ENCODE measurements at places on chromosomes 1 and 21.

DNA sequence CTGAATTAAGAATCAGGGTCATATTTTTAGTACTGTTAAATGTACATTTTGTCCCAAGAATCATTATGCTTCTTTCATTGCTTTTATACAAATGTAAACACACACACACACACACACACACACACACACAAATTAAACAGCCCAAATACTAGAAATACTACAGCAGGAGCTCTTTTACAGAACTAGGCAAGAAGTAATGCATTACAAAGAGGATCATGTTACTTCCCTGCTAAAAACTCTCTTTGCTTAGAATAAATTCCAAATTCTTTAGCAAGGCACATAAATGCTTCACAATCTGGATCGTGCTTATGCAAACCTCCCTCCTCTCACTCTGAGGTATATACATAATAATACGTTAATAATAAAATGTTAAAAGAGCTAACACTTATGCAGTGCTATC, 720.4 kb upstream of the ADGRL4 start:
- no peak for DNase-seq

DNA sequence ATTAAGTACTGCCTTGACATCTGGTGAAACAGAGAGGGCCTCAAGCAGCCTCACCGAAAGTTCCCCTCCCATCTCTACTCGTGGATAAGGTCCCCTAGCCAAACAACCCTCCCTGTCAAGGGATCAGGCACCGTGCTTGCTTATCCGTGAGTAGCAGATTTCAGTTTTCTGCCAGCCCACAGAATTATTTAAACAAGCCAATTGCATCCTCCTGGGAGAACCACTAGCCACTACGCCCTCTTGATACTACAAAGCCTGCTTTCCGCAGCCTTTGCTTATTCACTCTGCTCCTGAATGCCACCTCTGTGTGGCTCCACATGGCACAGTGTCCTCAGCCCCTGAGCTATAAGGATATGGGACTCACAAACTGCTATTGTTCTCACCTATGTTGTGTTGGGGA, 5.9 kb upstream of the TFF2 start:
- no peak for DNase-seq

DNA sequence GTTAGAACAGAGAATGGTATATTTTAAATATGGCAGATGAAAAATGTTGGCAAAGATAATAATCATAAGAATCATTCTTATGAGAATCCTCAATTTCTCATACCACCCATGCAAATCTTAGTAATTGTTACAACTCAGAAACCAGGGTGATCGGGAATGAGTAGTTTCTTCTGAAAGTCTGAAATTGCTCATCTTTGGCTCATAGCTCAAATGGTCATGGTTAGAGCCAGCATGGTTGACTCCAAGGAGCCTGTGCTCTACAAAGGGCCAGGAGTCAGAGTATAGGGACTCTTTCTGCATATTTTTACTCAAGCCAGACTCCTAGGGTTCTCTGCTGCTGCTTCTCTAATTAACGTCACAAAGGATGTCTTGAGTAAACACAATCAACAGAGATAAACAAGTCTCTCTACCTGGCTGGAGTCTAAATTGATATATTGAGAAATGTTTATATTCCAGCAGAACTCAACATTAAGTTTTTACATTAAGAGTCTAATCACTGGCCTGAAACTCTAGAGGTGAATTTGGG, 1.9 kb upstream of the ETV3 start:
- DNase-seq: no peak

GRCh38 chr1:92203105-92203504, 14.6 kb upstream of the C1orf146 start:
- no peak for DNase-seq

GRCh38 chr1:47611992-47612391, 174.1 kb downstream of the FOXD2 start:
- no peak for DNase-seq

DNA sequence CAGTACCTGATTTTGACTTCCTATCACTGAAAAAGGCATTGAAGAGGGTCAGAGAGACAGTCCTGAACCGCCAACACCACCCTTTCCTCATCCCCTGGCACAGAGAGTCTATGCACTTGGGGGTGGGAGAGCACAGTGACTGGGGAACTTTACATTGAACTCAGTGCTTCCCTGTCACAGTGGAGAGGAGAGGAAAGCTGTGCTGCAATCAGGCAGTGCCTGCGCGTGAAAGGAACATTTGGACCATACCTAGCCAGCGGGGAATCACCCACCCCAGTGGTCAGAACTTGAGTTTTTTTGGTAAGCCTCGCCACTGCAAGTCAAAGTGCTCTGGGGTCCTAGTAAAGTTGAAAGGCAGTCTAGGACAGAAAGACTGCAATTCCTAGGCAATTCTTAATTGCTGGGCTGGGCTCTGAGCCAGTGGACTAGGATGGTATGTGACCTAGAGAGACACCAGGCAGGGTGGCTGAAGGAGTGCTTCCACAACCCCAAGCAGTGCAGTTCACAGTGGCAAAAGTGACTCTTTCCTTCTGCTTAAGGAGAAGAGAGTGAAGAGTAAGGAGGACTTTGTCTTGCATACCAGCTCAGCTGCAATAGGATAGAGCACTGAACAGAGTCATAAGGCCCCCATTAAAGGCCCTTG, 9.4 kb upstream of the HENMT1 start:
- no peak for DNase-seq

DNA sequence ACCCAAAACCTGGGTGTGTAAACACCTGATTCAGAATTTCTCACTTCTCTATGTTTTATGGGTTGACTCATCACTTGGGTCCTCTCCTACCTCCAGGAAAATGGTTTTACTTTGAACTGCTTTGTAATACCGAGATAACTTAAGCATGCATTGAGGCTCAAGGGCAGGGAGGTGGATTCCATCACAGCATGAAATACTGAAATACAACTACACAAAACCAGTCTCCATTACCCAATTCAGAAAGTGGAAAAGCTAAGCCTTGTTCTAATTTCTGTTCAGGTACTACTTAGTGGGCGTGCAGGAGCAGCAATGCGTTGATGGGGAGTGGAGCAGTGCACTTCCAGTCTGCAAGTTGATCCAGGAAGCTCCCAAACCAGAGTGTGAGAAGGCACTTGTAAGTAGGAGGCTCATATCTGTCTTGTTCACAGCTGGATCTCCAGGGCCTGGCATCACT, 6.1 kb upstream of the C4BPA start:
- DNase-seq: peak; percentile 30

DNA sequence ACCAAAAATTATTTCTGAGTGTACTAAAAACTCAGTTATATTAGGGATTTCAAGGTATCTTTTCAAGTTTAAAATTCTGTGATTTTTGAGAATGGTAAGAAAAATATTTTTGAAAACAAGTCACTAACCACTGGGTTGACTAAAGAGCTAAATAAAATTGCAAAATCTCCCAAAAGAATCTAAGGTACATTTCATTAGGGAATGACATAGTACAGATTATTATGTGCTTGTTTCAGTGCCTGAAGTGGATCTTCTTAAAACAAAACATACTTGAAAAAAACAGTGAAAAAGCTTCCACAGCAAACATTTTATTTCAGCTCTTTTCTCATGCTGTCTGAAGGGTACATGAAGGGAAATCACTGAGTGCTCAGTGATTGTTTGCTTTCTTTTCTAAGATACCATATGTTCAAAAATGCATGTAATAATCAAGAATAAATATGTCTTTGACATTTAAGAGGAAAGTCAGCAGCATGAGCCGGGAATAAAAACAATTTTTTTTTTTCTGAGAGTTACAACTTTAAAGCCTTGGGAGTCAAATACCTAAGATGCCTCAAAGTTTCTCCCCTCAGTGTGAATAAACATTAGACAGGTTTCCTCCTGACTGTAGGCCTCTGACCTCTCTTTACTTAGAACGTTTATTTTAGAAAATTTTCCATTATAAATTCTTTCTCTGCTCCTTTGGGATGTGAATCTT, 200.7 kb downstream of the KCNT2 start:
- no peak for DNase-seq

- no peak for DNase-seq
Measured at GRCh38 chr1:9849691-9850441, 26.1 kb upstream of the CLSTN1 start.

- peak; percentile 32 for DNase-seq
Measured at GRCh38 chr1:184664042-184664660, 90.5 kb downstream of the EDEM3 start.

DNA sequence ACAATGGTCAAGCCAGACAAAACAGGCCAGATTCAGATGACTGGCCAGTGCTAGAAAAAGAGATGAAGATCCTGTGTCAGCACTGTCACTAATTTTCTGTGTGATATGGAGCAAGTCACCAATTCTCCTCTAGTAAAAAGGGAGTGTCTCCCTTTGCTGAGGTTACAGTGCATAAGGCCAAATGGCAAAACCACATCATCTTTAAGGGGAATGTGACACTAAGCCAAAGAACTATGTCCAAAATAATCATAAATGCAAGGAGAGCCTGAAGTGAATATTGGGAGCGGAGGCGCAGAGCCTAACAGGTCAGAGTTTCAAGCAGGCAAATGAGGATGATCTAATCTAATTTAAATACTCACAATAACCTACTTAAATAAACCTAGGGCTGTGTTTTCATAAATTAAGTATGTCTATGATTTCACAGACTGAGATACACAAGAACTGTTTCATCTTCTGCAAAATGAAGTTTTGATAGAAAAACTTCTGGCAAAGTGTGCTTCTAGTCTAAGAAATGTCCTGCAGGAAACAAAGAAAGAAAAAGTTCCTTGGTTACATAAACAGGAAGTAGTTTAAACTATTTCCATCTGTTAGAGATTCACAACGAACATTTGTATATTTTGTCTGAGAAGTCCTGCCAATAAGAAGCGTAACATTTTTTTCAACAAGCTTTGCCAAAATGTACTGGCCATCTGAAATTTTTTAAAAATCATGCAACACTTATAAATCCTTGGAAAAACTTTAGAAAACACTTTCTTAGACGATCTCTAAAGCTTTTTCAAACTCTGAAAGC, 290.2 kb downstream of the LRRC40 start:
- DNase-seq: no peak

DNA sequence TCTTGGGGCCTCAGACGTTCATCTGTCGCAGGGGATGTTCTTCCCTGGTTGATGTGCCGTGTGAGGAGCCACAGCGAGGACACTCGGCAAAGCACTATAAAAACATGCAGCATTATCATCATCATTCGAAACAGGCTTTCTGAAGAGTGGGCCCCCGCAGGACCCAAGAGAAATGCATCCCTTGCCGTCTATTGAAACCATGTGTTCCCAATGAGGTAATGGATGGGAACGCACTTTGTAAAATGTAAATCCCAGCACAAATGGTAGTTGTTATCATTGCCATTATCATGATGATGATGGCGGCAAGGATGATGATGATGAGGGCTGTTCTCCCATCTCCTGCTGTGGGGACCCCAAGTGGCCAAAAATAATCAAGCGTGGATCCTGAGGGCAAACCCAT, 76.8 kb downstream of the GLIS1 start:
- DNase-seq: no peak

DNA sequence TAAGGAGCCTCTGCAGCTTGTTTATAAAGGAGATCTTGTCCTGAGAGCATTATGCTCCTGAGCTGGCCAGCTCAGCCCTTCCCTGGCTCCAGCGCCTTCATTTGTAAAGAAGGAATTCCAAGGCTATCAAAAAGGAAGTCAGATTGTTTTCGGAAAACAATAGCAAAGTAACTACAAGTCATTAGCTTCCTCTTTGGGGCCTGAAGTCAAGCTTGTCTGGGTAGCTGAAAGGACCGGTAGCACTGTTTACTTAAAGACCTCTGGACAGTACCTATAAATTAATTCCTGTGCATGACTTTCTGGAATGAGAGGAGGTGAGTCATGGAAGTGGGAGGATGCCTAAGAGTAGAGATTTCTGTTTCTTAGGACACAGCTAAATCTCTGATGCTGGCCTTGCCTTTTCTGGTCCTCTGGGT, 20.7 kb upstream of the GJA5 start:
- no peak for DNase-seq

GRCh38 chr1:156766298-156767100, 836 bp upstream of the PRCC start:
- no peak for DNase-seq
